ENCODE measurements at places on chromosomes 7 and 10. TPM values are rescaled to one million over a fixed set of nuclear protein-coding genes. Genes with fewer than 3 reads are reported as not detected.

DNA sequence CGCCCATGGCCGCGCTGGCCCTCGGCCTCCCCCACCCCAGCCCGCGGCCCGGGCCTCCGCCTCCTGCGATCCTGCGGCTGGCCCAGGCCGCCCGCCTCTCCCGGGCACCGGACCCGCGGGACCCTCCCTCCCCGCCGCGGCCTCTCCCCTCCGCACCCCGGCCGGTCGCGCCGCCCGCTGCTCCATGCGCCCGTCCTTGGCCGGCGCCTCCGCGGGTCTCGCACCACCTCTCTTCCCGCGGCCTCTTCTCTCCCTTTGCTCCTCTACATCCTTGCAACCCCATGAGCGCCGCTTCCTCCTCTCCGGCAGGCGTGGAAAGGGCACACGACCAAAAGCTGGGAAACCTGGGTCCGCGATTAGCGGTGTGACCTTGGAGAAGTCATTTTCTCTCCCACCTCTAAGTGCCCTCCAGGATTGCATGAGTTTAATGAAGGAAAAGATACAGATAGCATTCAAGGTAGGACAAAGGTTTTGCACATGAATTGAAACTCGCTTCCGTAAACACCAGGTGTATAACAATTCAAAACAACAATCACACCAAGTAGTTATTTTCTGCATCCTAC, 448 bp upstream of the SRPK2 start:
- H3K27me3 ChIP-seq = no peaks in the 10 kb centered on the region
- peak overlapping the region; percentile 55 for H3K27ac ChIP-seq
- H3K4me1 ChIP-seq = peaks cover 25% of the 10 kb centered on the region
- no peaks in the 10 kb centered on the region for H3K36me3 ChIP-seq
- peak; percentile 57 for DNase-seq

DNA sequence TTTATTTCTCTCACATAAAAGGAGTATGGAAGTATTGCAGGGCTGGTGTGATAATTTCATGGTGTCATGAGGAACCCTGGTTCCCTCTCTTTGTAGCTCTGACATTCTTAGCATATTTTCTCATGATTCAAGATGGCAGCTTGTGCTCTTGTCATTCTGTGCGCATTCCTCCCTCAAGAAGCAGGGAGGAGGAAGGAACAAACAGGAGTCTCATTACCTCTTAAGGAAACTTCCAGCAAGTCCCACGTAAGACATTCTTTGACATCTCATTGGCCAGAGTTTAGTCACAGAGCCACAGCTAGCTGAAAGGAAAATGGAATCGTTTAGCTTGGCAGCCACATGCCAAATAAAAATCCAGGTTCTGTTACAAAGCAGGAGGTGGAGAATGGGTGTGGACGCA, 546.8 kb downstream of the LRMDA start:
- no peaks in the 10 kb centered on the region for H3K4me1 ChIP-seq
- H3K27ac ChIP-seq = no peak overlapping the region
- H3K4me3 ChIP-seq = no peak overlapping the region
- no peaks in the 10 kb centered on the region for H3K36me3 ChIP-seq

GRCh38 chr10:49296836-49297235, 2.1 kb upstream of the C10orf71 start:
- H3K27ac ChIP-seq = no peak overlapping the region
- no peak overlapping the region for H3K4me3 ChIP-seq
- DNase-seq = no peak
- H3K36me3 ChIP-seq = no peaks in the 10 kb centered on the region

- no peaks in the 10 kb centered on the region for H3K4me1 ChIP-seq
- no peaks in the 10 kb centered on the region for H3K36me3 ChIP-seq
- no peak overlapping the region for H3K4me3 ChIP-seq
- no peaks in the 10 kb centered on the region for H3K27me3 ChIP-seq
- H3K27ac ChIP-seq = no peak overlapping the region
Measured at GRCh38 chr10:78381107-78381506, 347.4 kb downstream of the RPS24 start.

- H3K27me3 ChIP-seq = no peaks in the 10 kb centered on the region
- H3K36me3 ChIP-seq = no peaks in the 10 kb centered on the region
- no peak overlapping the region for H3K4me3 ChIP-seq
- H3K4me1 ChIP-seq = peaks cover 10% of the 10 kb centered on the region
- H3K27ac ChIP-seq = no peak overlapping the region
Measured at GRCh38 chr7:1716263-1717094, 46.4 kb downstream of the ELFN1 start.

- no peak overlapping the region for H3K4me3 ChIP-seq
- DNase-seq = no peak
- no peaks in the 10 kb centered on the region for H3K27me3 ChIP-seq
- H3K27ac ChIP-seq = peak overlapping the region; percentile 52
- no peaks in the 10 kb centered on the region for H3K36me3 ChIP-seq
Measured at GRCh38 chr10:96850825-96851224, 18.7 kb downstream of the LCOR start.

GRCh38 chr7:610531-611280, 91.1 kb upstream of the PDGFA start:
- H3K27ac ChIP-seq = peak overlapping the region; percentile 53
- no peaks in the 10 kb centered on the region for H3K27me3 ChIP-seq
- peaks cover 7% of the 10 kb centered on the region for H3K36me3 ChIP-seq
- no peak overlapping the region for H3K4me3 ChIP-seq
- no peak for DNase-seq
- no peaks in the 10 kb centered on the region for H3K4me1 ChIP-seq

GRCh38 chr7:20835111-20835750, 48.5 kb upstream of the SP8 start:
- H3K36me3 ChIP-seq = no peaks in the 10 kb centered on the region
- no peak for DNase-seq
- H3K27ac ChIP-seq = no peak overlapping the region
- H3K4me3 ChIP-seq = no peak overlapping the region

DNA sequence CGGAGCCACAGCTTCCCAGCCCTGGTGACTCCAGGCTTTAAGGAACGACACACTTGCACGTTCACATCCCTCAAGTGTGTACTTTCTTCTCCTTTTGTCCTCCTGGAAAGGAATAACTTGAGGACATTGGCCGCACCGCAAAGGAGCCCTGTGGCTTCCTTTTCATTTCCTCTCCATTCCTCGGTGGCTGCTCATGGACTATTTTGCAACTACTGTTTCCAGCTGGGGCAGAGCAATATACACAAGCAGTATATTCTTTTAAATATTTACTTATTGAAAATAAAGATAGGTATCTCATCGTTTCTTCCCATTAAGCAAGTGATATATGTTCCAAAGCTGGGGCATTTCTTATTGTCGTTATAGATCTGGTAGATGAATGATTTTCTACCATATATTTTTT, 97.2 kb upstream of the LYZL1 start:
- H3K27me3 ChIP-seq = peaks cover 19% of the 10 kb centered on the region
- H3K4me3 ChIP-seq = no peak overlapping the region
- no peaks in the 10 kb centered on the region for H3K36me3 ChIP-seq
- no peaks in the 10 kb centered on the region for H3K4me1 ChIP-seq
- no peak for DNase-seq

- H3K27me3 ChIP-seq = no peaks in the 10 kb centered on the region
- no peaks in the 10 kb centered on the region for H3K4me1 ChIP-seq
- no peaks in the 10 kb centered on the region for H3K36me3 ChIP-seq
- H3K27ac ChIP-seq = no peak overlapping the region
- H3K4me3 ChIP-seq = no peak overlapping the region
Measured at GRCh38 chr10:26000971-26001370, 66.9 kb downstream of the MYO3A start.

- H3K27ac ChIP-seq = no peak overlapping the region
- H3K36me3 ChIP-seq = no peaks in the 10 kb centered on the region
- DNase-seq = peak; percentile 77
- peaks cover 3% of the 10 kb centered on the region for H3K4me1 ChIP-seq
Measured at GRCh38 chr7:1192171-1192676, 32.2 kb upstream of the ZFAND2A start.

- H3K27ac ChIP-seq = peak overlapping the region; percentile 51
- H3K4me1 ChIP-seq = peaks cover 99% of the 10 kb centered on the region
- no peak overlapping the region for H3K4me3 ChIP-seq
- DNase-seq = peak; percentile 74
- no peaks in the 10 kb centered on the region for H3K27me3 ChIP-seq
Measured at GRCh38 chr7:99137411-99138180, 6.3 kb downstream of the SMURF1 start.

DNA sequence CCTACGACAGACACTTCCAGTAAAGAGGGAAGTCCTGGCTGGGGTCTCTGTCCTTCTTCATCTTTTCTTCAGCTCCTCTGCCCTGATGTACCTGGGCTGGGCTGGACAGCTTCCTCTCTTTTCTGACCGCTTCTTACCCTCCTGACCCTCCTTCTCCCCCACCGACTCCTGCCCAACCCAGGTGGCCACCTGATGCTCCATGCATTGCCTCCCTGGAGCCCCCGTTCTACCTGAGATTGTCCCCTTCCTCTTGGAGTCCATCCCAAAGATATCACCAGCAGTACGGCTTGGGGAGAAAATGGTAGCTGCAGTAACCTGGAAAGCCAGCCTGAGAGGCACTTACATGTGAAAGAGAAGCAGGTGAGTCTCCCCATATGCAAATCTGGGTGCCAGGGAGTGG, 566.3 kb downstream of the TCERG1L start:
- H3K4me1 ChIP-seq = no peaks in the 10 kb centered on the region
- H3K4me3 ChIP-seq = no peak overlapping the region
- H3K27me3 ChIP-seq = no peaks in the 10 kb centered on the region
- no peak for DNase-seq
- no peaks in the 10 kb centered on the region for H3K36me3 ChIP-seq

DNA sequence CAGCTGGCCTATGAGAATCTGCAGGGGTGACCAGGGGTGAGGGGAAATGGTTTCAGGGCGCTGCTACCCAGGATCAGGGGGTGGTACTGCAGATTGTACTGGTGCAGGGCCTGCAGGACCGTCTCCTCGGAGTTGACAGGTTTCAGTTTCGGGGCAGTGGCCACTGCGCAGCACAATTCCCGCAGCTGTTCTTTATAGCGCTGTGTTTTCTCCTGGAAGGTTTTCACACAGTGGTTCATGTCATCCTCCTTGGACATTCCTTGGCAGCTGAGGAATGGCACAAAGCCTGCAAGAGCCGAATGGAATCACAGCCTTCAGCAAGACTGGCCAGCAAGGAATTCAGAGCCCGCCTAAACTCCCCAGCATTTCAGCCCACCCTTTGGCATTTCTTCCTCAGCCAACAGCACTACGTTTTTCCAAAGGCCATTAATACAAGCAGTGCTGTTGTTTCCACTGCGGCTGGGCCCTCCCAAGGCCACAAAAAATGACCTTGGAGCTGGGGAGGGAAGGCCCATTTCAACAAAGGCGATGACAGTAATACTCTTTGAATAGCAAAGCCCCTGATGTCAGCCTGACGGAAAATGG, 44.9 kb downstream of the PNLIPRP2 start:
- no peaks in the 10 kb centered on the region for H3K36me3 ChIP-seq
- no peak for DNase-seq
- peak overlapping the region; percentile 24 for H3K4me3 ChIP-seq
- H3K27ac ChIP-seq = no peak overlapping the region
- H3K27me3 ChIP-seq = no peaks in the 10 kb centered on the region

DNA sequence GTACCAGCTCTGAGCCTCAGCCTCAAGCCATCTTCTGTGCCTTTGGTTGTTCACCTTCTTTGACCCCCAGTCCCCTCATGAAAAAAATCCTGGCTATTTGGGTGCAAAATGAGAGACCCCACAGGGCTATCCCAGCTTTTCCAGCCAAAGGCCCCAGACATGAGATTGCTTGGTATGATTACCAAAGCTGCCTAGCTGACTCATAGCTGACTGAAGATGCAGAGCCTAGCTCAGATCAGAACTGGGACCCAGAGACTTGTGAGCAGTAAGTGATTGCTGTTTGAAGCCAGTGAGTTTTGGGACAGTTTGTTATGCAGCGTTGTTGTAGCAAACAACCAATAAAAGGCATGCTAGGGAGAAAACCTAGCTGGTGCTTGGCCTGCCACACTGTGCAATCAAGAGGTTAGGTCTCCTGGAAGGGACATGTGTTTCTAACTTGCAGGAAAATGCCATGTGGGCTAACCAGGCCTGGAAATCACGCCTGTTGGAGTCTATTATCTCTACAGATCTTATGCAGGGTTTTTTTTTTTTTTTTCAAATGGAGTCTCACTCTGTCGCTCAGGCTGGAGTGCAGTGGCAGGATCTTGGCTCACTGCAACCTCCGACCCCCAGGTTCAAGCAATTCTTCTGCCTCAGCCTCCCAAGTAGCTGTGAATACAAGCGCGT, 48.0 kb upstream of the DAGLB start:
- no peak for DNase-seq
- H3K27ac ChIP-seq = no peak overlapping the region
- H3K4me1 ChIP-seq = no peaks in the 10 kb centered on the region
- H3K27me3 ChIP-seq = no peaks in the 10 kb centered on the region
- no peak overlapping the region for H3K4me3 ChIP-seq

DNA sequence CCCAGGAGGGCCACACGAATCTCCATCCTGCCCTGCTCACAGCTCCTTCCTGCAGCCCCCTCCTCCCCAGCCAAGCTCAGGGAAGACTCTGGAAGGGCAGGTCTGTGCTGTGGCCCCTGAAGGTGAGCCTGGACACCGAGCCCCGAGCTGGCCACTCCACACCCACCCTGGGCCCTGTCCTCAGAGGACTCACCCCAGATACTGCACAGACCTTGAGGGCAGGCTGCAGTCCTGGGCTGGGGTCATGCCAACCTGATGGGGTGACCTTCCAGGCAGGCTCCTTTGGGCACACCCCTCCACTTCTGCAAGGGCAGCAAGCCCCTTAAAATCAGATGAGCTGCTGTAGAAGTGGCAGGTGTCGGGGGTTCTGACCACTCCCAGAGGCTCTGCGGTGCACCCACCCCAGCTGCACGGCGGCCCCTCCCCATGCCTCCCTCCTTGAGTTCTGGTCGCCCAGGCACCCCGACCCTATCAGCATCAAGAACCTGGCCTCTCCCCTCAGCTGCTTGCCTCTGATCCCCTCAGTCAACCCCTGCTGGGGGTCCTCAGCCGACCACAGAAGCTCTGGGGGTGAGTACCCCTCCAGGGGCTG, 24.3 kb downstream of the YKT6 start:
- H3K36me3 ChIP-seq = no peaks in the 10 kb centered on the region
- H3K4me1 ChIP-seq = no peaks in the 10 kb centered on the region
- no peak overlapping the region for H3K27ac ChIP-seq
- DNase-seq = no peak

DNA sequence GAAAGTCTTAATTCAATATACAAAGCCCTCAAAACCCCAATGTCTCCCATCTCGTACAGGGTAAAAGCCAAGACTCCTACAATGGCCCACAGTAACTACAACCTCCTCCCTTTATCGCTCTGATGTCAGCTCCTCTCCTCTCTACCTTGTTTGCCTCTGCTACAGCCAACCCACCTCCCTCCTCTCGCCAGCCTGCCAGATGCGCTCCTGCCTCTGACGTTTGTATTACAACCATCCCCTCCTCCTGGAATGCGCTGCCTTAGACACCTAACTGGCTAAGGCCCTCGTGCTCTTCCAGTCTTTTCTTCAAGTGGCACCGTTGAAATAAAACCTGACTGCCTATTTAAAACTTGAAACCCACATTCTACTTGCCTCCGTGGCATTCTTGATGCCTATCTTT, 115.3 kb upstream of the MYO3A start:
- H3K27me3 ChIP-seq = no peaks in the 10 kb centered on the region
- no peaks in the 10 kb centered on the region for H3K36me3 ChIP-seq
- H3K27ac ChIP-seq = no peak overlapping the region
- no peaks in the 10 kb centered on the region for H3K4me1 ChIP-seq

Gene MYH16
- total RNA-seq = not detected

Gene SKIDA1
- total RNA-seq = under 0.01 TPM

Gene SPDYE8
- total RNA-seq = not detected

Gene ARID5B
- 15.2 TPM for total RNA-seq

Gene WEE2
- not detected for total RNA-seq

Gene C10orf105
- not detected for total RNA-seq

Gene UNCX
- not detected for total RNA-seq

Gene CPA5
- not detected for total RNA-seq

Gene H2BK1
- not detected for total RNA-seq

Gene SEMA4G
- 7.7 TPM for total RNA-seq

Gene NT5C3A
- 14.7 TPM for total RNA-seq

Gene TWIST1
- total RNA-seq = 6.1 TPM

Data from stomach (tissue), 19 donors.